GM18507 (cell line): ENCODE measurements at places on chromosomes 6 and 20.

DNA sequence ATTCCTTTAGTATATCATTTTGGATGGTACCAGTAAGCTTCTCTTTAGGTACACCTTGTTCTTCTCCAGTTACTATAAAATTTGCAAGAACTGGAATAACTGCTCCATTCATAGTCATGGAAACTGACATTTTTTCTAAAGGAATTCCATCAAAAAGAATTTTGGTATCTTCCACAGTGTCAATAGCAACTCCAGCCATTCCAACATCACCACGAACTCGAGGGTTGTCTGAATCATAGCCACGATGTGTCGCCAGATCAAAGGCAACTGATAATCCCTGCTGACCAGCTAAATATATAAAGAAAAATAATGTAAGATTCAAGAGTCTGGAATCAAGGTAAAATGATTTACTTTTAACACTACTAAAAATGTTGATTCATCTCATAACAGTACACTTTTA is 5.3 kb downstream of the MMUT start:
- no peak for DNase-seq

DNA sequence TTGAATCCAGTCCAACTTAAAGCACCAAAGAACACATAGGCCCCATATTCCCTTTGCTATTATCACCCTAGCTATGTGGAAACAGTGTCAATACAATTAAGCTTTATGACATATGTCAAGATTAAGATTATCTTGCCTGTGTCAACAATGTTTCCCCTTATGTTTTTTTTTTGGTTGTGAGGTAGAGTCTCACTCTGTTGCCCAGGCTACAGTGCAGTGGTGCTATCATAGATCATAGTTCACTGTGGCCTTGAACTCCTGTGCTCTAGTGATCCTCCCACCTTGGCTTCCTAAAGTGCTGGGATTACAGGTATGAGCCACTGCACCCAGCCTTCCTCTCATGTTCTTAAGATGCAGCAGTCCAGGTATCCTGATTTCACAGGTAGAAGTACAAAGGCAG is 17.8 kb downstream of the AFG1L start:
- DNase-seq = no peak

GRCh38 chr20:36421641-36422040 is 115.5 kb downstream of the DLGAP4 start:
- no peak for DNase-seq

- no peak for DNase-seq
Observed at GRCh38 chr6:38522322-38522721, 117.4 kb downstream of the BTBD9 start.

DNA sequence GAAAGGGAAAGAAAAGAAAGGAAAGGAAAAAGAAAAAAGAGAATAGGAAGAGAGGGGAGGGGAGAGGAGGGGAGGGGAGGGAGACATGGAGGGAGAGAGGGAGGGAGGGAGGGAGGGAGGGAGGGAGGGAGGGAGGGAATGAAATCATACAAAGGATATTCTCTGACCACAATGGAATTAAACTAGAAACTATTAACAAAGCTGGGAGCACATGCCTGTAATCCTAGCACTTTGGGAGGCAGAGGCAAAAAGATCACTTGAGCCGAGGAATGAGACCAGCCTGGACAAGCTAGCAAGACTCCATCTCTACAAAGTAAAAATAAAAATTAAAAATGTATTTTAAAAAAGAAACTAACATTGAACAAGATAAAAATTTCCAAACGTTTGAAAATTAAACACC is 62.8 kb downstream of the ILRUN start:
- DNase-seq = no peak

GRCh38 chr6:113018351-113019151 is 671.4 kb downstream of the RFPL4B start:
- DNase-seq = no peak

DNA sequence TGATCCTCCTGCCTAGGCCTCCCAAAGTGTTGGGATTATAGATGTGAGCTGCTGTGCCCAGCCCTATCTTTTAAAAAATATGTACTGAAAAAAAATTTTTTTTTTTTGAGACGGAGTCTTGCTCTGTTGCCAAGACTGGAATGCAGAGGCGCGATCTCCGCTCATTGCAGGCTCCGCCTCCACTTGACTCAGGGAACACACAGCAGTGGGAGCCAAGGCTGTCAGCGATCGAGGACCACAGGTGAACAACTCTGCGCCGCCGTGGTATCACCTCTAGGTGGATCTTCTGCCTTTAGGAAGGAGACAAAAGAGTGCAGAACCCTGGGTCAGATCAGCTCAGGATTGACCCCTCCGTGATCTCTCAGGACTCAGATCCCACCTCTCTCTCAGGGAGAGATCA is 13.7 kb downstream of the RAET1E start:
- DNase-seq = no peak

DNA sequence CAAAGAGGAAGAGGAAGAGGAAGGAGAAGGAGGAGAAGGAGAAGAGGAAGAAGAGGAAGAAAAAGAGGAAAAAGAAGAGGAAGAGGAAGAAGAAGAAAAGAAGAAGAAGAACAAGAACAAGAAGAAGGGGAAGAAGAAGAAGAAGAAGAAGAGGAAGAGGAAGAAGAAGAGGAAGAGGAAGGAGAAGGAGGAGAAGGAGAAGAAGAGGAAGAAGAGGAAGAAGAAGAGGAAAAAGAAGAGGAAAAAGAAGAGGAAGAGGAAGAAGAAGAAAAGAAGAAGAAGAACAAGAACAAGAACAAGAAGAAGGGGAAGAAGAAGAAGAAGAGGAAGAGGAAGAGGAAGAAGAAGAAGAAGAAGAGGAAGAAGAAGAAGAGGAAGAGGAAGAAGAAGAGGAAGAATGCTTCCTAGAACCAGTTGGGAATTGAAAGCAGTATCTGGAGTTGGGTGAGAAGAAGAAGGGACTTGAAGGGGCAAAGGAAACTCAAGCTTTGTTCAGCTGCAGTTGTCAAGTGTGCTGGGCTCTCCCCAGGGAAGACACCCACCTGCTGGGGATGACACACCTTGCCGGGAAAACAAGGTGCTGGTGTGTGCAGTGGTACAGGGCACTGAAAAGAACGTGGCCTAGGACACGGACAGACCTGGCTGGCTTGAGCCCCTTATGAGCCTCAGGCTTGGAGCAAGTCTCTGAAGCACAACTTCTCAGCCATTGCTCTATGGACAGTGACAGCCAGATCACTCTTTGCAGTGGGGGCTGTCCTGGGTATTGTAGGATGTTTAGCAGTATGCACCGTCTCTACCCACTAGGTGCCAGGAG is 30.1 kb upstream of the ARFGEF2 start:
- DNase-seq = no peak

DNA sequence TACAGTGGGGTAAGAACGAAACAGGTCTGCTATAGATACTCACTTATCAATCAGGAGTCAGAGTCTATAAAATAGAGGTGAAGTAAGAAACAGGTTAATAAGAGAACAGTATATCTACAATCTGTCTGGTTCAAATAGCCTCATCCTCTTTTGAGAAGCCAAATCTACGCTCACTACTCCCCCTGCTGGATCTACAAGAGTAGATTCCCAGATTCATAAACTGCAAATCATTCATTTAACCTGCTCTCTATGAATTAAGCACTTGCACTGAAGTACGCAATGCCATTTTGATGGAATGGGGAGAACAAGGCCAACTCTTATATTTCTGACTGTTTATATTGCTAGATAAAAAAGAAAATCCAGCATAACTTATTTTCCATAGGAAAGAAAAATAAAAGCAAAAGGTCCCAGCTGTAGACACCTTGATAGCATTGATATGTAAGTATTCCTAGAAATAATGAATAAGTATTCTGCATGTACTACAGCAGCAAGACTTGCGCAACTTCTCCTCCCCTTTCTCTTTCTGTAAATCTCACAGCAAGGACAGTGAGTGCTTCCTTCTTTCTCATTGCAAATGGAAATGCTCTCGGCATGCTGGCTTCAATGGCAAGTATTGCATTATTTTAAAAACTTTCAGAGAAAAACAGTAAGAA is 92.3 kb downstream of the RFX6 start:
- DNase-seq = peak; percentile 5

DNA sequence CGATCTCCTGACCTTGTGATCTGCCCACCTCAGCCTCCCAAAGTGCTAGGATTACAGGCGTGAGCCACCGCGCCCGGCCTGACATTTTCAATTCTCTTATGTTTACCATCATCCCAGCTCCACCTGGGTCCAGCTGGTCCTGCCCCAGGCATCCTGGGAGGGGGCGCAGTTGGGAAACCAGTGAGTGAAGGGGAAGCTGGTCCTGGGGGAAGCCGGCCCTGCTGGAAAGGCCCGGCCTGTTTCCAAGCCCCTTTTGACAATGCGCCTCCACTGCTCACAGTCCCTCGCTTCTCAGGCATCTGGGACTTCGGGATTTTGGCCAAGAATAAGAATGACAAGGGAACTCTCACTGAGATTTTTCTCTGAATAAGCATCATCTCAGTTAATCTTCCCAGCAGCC is 14.2 kb downstream of the SLC13A3 start:
- no peak for DNase-seq

- DNase-seq = no peak
Observed at GRCh38 chr20:63335711-63336110, 25.4 kb downstream of the CHRNA4 start.

DNA sequence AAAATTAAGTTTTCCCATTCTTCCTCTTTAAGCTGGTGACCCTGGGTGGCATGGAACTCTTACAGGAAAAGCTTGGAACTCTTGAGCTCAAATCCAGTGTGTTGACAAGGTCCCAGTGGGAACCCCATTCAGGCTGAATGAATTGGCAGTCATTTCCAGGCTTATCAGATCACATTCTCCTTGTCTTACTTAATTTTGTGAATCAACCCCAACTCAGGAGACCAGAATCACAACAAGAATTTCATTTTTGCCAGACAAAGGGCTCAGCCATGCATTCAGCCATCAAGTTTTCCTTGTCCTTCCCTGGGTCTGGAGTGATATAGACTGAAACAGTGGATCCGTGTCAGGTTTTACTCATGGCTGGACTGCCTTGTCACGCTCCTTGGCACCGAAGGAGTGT is 92.1 kb upstream of the EEF1E1 start:
- no peak for DNase-seq

- DNase-seq = no peak
Observed at GRCh38 chr6:43231735-43232450, 2.6 kb upstream of the DNPH1 start.

DNA sequence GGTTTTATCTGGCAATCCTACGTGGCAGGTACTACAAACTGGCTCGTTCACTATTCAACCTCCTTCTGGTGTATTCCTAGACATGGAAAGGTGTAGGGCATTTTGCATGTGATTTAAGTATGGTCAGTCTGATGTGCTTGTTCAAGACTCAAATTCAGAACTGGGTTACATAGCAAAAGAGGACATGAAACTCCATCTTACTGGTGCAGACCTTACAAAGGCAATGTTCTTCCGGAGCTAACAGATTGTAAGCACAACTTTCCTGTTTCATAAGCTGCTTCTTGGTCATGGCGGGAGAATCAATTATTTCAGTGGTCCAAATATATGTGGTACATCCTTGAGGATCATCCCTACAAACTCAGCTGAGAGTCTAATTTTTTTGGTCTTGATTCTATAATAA is 703.4 kb downstream of the EPM2A start:
- DNase-seq = no peak

GRCh38 chr20:19506021-19506420 is 252.0 kb upstream of the RIN2 start:
- no peak for DNase-seq

GRCh38 chr6:17505767-17506280 is 94.3 kb upstream of the FAM8A1 start:
- no peak for DNase-seq

- no peak for DNase-seq
Observed at GRCh38 chr20:12434672-12435071, 517.0 kb downstream of the BTBD3 start.

DNA sequence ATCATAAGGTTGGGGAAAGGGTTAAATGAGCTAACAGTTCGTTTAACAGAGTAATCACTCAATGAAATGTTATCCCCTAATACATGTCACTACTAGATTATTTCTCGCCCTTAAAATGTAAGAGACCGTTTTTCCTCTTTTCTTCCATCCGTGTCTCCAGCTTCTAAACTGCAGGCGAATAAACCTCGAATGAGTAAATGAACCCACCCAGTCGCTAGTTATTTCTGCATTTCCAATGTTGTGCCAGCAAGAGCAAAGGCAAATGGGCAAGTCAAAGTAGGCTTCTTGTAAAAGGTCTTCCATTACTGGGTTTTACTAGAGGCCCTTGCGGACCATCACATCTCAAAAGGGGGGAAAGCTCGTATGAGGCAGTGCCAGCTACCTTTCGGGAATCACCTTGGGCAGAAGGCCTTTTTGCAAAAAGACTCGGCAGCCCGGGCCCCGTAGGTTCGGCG is 400 bp upstream of the SMAP1 start:
- DNase-seq = no peak

GRCh38 chr6:135854799-135855198 is 3.3 kb downstream of the PDE7B start:
- DNase-seq = no peak

DNA sequence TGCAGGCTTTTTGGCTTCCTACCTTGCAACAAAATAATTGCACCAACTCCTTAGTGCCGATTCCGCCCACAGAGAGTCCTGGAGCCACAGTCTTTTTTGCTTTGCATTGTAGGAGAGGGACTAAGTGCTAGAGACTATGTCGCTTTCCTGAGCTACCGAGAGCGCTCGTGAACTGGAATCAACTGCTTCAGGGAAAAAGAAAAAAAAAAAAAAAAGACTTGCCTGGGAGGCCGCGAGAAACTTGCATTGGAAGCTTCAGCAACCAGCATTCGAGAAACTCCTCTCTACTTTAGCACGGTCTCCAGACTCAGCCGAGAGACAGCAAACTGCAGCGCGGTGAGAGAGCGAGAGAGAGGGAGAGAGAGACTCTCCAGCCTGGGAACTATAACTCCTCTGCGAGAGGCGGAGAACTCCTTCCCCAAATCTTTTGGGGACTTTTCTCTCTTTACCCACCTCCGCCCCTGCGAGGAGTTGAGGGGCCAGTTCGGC is 420 bp downstream of the SOX4 start:
- no peak for DNase-seq

GRCh38 chr6:151014404-151015100 is 149.1 kb downstream of the MTHFD1L start:
- DNase-seq = peak; percentile 11

DNA sequence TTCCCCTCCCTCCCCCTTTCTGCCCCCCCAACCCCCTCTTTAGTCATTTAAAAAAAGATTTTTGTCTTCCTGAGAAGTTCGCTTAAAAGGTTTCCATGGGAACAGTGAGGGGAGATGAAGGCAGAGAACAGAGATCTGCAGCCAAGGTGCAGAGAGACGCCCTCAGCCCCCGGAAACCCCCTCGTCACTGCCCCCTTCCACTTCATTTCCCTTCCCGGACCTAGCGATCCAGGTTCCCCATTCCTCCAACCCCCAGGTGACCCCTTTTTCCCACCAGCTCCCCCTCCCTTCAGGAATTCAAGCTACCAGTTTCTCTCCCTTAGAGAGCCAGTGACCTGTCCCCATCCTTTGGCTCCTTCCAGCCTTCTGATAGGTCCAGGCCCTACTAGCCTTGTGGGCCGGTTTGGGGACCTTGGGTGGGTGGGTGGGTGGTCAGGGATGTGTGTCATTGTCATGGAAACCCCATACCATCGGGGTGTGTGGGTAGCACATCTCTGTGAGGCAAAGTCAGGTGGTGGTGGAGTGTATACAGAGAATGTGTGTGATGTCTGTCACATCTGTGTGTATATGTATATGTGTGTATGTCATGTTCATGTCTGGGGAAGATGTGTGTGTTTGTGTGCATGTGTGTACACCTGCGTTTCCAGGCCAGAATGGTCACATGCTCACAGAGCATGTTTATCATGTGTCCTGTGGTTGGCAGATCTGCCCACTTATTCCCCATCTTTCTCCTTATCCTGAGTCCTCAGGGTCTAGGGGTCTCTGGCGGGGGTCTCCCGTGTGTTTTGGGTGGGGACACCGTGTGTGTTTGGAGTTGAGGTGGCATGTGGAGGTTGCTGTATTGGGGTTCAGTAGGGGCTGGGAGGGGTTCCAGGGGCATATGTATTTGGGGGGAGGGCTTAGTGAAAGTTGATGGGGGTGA is 7.0 kb downstream of the SYNGAP1 start:
- DNase-seq = no peak
